Parietal lobe (tissue), 2 donors: ENCODE measurements at places on chromosomes 3 and 15. TPM values are rescaled to one million over a fixed set of nuclear protein-coding genes. Genes with fewer than 3 reads are reported as not detected.

PFKFB4 gene
- total RNA-seq = 33.2 TPM

GUCA1C gene
- not detected for total RNA-seq

NT5DC2 gene
- 71.7 TPM for total RNA-seq

GABRB3 gene
- total RNA-seq = 135 TPM

CCR2 gene
- total RNA-seq = not detected

WNT7A gene
- 10.6 TPM for total RNA-seq

TPM1 gene
- 144 TPM for total RNA-seq

UROC1 gene
- total RNA-seq = not detected

CCRL2 gene
- 1.9 TPM for total RNA-seq

POLQ gene
- total RNA-seq = 3.8 TPM

SAXO2 gene
- total RNA-seq = 11.9 TPM

ROPN1B gene
- 0.94 TPM for total RNA-seq

CEMIP gene
- total RNA-seq = 1.6 TPM

TM4SF18 gene
- total RNA-seq = 3.8 TPM

CHL1 gene
- 1,059 TPM for total RNA-seq

CPB1 gene
- not detected for total RNA-seq

PDZRN3 gene
- 96.4 TPM for total RNA-seq

CAND2 gene
- total RNA-seq = 25.7 TPM

CAPN7 gene
- 70.1 TPM for total RNA-seq

ARPP19 gene
- total RNA-seq = 140 TPM

CDHR4 gene
- total RNA-seq = not detected

NANOGP8 gene
- not detected for total RNA-seq

ZDHHC19 gene
- total RNA-seq = not detected

MUSTN1 gene
- total RNA-seq = not detected

HCN4 gene
- 6.6 TPM for total RNA-seq

TMEM40 gene
- not detected for total RNA-seq

TNNC1 gene
- not detected for total RNA-seq

PATL2 gene
- 3.4 TPM for total RNA-seq

FETUB gene
- not detected for total RNA-seq

SCN5A gene
- total RNA-seq = 1.3 TPM

SPESP1 gene
- total RNA-seq = 2.5 TPM

GOLGA8J gene
- not detected for total RNA-seq

RTP3 gene
- total RNA-seq = not detected

SOX2 gene
- total RNA-seq = 93.6 TPM

ZNF660 gene
- 28.5 TPM for total RNA-seq

KLHL40 gene
- not detected for total RNA-seq

GOLGA6L10 gene
- 14.1 TPM for total RNA-seq

HRH1 gene
- total RNA-seq = 1.9 TPM

VIPR1 gene
- total RNA-seq = 0.31 TPM

NECTIN3 gene
- 119 TPM for total RNA-seq

GPR62 gene
- total RNA-seq = 0.31 TPM

GP5 gene
- total RNA-seq = not detected

ZBBX gene
- total RNA-seq = 6.9 TPM

FANCD2OS gene
- not detected for total RNA-seq

CLDN11 gene
- total RNA-seq = 2.8 TPM
